ENCODE measurements at places on chromosomes 11 and 22.

GRCh38 chr11:48036011-48036410 is 55.7 kb downstream of the PTPRJ start:
- DNase-seq: no peak

- no peak for DNase-seq
Observed at GRCh38 chr11:120632579-120632978, 121.0 kb downstream of the GRIK4 start.

DNA sequence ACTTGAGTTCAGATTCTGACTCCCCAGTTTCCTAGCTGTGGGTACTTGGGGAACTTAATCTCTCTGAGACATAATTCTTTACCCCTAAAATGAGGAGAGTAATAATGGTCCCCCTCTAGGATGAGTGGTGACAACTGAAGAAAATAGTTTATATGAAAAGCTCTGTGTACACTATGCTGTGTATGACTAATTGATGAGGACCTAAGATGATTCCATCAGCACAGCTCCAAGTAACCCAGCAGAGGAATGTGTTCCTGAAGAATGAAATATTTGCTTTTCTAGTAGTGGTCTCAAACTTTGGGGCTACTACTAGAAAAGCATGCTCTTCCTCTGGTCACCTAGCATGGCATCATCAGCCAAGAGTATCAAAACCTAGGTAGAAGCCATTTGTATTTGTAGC is 217.3 kb upstream of the NARS2 start:
- no peak for DNase-seq

DNA sequence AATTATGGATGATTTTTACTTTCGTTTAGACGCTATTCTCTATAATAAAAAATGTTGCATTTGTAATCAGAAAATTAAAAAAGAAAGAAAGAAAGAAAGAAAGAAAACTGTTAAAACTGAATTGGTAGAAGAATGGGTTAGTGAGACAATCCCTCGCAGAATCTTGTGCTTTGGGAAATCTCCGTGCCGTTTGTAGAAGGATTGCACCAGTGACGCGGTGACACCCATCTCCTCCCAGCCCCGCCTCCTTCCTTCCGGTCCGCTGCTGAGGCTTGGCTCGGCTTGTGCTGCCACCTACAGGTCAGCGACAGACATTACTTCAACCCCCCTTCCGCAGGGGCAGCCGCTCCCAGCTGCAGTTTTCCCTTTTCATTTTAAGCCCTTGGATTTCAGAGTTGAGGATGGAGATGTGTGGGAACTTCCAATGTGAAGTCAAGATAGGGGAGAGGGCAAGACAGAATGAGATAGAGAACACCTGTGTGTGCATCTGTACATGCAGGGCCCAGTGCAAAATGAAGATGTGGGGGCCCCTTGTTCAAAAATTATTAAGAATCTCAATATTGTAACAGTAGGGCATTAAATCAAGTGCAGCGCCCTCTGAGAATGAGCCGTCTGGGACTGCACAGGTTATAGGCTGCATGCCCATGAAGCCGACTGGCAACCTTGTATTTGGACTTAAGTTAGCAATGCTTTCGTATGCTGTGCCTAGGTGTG is 41.1 kb downstream of the TST start:
- DNase-seq: peak; percentile 53

DNA sequence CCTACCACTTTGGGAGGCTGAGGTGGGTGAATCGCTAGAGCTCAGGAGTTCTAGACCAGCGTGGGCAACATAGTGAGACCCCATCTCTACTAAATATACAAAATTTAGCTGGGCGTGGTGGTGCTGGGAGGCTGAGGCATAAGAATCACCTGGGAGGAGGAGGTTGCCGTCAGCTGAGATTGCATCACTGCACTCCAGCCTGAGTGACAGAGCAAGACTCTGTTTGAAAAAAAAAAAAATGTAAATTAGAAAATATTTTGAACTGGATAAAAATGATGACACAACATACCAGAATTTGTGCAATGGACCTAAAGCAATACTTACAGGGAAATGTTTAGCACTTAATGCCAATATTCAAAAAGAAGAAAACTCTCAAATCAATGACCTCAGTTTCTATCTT is 46.4 kb downstream of the ATG16L2 start:
- no peak for DNase-seq

GRCh38 chr11:3939211-3939610 is 83.7 kb downstream of the STIM1 start:
- no peak for DNase-seq

- no peak for DNase-seq
Observed at GRCh38 chr11:125479137-125479536, 16.9 kb downstream of the FEZ1 start.

GRCh38 chr11:35087648-35088047 is 51.3 kb upstream of the CD44 start:
- no peak for DNase-seq

DNA sequence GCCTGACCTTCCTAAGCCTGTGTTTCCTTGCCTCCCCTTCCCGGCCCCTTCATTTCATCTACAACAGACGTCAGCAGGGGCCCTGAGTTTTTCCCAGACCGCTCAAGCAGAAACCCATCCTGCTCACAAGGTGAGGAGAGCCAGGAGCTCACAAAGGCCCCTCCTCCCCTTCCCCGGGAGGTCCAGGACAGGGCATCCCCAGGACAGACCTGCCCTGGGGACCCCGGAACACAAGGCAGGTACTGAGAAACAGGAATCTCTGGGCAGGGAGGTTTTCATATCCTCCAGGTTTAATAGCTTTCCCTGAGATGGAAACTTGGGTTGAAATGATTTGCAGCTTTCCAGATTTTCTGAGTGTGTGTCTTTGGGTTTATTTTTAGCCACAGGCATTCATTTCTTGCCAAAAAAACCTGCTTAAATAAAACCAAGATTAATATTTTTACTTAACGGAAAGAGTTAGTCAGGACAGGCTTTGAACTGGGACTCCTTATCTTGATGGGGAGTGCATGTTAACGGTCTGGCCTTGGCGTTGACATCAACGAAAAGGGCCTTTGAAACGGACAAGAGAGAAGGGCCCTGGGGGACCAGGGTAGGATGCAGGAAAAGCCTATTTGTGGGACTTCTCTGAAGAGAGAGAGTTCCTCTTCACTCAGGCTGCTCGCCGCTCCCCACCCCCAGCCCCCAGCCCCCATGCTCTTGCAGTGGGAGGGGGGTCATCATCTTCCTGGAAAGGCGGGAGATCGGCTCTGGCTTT is 38.5 kb downstream of the TIMP3 start:
- no peak for DNase-seq

DNA sequence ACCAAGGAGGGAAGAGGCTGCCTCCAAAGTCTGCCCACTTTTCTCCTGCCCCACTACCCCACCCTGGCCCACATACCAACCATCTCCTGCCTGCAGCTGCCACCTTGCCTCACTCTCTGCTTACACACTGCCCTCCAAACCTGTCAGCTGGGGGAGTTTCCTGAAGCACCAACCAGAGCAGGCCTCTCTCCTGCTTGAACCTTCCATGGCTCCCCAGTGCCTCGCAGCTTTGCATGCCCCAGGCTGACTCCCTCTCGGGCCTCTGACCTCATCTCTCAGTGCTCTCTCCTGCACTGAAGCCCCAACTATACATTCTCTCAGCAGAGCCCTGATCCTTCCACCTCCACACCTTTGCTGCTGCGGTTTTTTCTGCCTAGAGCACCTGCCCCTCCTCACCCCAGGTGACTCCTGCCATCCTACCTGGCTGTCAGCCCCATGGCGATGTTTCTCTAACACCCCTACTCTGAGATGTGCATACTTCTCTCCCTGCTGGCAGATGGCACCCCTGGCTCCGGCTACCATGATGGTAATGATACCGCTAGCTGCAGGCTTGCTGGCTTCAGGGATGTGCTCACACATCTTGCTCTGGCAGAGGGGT is 43.5 kb downstream of the MN1 start:
- no peak for DNase-seq

DNA sequence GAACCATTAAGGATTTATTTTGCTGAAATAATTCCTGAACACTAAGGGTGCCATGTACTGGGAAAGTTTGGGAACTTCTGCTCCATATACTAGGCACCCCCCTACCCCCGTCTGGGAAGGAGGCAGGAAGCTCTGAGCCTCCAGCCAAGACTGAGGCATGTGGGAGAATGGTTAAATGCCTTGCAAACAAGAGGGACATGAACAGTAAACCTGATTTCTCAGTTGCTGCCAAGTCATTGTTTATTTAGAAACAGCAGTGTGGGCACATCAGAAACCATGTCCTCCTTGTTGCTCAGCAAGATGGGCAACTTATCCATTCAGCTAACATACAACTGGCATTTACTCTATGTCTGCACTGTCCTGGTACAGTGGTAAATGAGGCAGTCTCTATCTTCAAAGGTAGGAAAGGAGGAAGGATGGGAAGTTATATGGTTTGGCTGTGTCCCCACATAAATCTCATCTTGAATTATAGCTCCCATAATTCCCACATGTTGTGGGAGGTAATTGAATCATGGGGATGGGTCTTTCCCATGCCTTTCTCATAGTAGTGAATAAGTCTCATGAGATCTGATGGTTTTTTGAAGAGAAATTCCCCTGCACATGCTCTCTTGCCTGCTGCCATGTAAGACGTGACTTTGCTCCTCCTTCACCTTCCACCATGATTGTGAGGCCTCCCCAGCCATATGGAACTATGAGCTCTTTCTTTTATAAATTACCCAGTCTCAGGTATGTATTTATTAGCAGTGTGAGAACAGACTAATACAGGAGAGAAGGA is 459.1 kb downstream of the MIAT start:
- no peak for DNase-seq

DNA sequence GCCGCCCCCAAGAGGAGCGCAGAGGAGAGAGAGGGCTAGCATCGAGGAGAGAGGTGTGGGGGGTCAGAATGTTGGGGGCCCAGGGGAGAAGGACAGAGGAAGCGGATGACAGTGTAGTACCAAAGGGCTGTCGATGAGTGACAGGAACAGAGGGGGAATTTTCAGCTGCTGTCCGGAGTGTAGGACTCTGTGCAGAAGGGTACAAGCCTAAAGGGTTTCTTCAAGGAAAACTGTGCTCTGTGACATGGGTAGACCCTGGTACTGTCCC is 5.3 kb upstream of the NLRP6 start:
- DNase-seq: no peak

DNA sequence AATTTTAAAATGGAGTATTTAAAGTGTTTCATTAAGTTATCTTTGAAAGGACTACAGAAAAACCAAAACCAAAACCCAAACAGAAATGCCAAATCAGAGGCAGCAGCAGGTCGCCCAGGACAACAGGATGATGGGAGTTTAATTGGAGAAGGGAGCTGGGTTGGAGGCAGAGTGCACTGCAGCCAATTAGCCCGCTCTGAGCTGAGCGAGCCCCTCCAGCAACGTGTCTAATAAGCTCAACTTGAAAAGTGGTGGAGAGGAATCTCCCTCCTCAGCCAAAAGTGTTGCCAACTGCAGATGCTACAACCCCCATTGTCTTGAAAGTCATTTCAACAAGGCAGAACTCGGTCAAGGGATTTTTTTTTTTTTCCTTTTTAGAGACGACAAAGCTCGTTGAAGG is 323.9 kb downstream of the CADM1 start:
- peak; percentile 17 for DNase-seq

GRCh38 chr11:61265357-61265756 is 24.4 kb downstream of the PGA5 start:
- DNase-seq: no peak

DNA sequence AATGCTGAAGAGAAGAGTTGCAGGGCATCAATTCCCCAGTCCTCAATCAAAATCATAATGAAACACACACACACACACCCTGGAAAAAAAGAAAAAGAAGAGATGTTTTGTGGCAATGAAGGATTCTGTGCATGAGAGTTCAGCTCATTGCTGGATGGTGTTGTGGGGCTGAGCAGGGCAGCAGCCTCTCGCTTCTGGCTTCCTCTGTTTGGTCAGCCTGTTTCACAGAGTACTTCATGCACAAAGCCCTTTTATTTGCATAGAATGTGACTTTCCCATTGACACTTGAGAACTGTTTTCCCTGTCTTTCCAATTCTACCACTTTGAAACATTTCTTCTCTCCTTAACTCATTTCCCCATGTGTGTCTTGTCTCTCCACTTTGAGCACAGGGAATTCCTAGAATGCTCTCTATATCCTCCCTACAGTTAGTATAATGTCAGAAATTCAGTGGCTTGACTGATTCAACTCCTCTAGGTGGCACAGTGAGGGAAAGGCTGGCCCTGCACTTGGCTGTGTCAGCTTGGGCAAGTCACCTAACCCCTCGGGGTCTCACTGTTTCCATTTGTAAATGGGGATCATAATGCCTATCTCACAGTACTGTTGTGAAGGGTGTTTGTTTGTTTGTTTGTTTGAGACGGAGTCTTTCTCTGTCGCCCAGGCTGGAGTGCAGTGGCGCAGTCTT is 25.4 kb upstream of the BSX start:
- DNase-seq: no peak

- DNase-seq: peak; percentile 43
Observed at GRCh38 chr11:12801976-12802375, 127.8 kb downstream of the TEAD1 start.

DNA sequence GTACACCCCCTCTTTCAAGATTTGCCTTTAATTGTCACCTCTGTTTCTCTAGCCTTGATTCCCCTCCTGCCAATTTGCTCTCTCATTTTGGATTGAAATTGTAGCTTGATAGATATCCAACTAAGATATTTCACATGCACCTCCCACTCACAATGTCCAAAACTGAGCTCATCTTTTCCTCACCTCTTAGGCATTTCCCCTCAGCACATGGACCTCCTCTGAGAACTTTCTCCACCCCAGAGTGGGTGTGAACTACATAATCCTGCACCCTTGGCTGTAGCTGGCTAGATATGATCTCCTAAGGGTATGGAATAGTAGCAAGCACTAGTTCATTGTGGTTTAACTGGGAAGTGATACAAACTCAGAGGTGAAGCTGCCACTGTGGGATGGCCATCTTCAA is 91.5 kb upstream of the SESN3 start:
- no peak for DNase-seq

DNA sequence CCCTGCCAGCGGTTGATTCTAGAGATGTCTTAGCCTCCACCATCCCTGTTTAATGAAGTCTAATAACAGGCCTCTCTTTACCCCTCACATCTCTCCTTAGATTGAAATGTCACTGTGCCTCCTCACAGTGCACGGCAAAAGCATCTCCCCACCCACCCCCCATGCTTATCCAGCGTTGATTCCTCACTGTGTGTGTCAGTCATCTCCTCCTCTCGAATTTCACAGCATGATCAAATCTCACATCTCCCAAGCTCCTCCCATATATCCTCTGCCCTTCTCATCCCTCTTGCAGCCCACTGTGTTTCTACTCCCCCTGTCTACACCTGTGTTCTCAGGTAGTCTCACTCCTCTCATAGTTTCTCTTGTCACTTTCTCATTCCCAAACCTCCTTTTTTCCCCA is 84.6 kb downstream of the DBX1 start:
- DNase-seq: no peak

- no peak for DNase-seq
Observed at GRCh38 chr22:28882545-28882877, 861 bp upstream of the ZNRF3 start.

- no peak for DNase-seq
Observed at GRCh38 chr22:33850724-33851123, 69.6 kb downstream of the LARGE1 start.

- no peak for DNase-seq
Observed at GRCh38 chr11:119282495-119282894, 34.4 kb downstream of the MCAM start.

Data from DMS79 treated with DMSO at 0.1 percent for 48 hours (cell line).